ENCODE measurements at places on chromosomes 2 and 18.

DNA sequence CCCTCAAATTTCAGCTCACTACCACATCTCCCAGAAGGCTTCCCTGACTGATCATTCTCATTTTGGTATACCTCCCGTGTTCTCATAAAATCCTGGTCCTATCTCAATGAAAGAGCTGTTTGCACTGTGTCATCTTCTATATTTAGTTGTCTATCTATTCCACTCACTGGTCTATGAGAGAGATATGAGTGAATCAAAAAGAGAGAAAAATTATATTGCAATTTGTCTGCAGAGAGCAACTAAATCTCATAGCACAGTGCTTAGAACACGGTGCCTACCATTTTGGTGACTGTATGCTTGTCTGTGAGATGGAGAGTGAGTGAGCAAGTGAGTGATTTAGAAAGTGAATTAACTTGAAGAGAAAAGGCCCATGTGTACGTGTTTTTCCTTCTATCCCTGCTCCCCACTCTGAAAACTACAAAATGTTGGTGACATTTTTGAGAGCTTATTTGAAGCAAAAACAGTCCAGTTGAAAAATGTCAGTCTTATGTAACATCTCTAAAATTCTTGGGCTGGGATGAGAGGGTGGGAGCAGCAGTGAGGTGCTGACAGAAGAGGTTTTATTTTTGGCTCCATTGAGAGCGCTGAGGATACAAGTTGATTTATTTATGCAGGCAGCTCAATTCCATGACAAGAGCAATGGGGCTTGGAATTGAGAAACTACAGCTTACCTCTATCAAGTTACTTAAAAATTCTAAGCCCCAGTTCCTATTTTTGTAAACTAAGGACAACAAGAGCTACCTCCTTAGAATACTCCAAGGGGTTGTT lies 373.5 kb upstream of the CHST9 start:
- DNase-seq: no peak

DNA sequence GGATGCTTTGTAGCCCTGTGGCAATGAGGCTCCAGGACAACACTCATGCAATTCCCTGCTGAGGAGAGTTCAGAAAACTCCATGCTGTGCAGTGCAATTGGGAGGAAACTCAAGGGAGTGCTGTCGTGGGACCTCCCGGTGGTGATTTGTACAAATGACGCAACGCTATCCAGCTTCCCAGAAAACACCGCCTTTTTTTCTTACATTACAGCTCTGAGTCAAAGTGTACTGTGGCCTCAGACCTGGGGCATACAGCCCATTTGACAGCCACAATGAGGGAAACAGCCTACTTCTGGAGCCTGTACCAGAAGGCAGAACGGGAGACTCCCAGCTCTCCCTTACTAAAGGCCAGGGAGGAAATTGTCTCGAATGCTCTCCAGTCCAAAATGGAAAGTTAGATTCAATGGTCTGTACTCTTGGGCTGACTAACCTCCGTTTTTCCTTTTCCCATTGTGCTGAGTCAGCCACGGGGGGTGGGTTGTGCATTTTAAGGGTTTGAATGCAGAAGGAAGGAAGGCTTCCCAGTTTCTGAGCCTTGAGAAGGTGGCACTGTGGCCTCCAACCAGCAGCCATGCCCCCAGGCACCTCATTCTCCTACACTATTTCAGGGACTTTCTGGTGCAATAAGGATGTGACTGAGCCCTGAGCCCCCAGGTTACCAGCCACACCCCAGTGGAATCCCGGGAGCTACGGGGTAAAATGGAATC lies 16.4 kb upstream of the CYP1B1 start:
- DNase-seq: no peak

- no peak for DNase-seq
Observed at GRCh38 chr18:10121786-10122515, 208.1 kb downstream of the VAPA start.

DNA sequence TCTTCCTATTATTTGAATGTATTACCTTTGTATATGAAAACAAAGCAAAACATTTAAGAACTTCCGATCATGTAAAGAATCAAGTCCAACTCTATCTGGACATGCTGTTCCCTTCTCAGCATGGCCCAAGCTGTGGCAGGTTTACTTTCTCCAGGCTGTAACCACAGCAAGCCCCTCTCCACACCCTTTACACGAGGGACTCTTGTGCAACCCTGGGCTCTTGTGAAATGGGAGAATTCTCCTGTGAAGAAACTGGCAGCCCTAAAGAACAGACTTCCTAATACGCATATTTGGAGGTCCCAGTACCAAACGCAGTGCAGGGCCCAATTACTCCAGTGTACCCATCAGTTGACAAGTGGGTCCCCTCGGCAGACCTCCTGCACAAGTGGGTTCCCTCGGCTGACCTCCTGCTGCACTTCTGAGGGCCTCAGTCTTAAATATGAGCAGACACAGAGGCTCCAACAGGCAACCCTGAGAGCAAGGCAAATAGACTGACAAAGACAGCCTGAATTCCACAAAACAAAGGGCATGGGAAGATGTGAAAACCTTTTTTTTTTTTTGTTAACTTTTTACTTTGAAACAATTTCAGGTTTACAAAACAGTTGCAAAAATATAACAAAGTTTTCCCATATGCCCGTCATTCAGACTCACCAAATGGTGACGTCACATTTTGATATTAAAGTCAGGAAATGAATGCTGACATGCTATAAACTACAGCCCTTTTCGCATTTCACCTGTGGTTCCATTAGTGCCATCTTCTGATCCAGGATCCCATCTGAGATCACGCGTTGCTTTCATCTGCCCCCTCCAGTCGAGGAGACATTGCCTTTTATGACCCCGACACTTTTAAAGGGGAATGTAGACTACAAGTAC lies 78.2 kb downstream of the FBXO15 start:
- DNase-seq: no peak

DNA sequence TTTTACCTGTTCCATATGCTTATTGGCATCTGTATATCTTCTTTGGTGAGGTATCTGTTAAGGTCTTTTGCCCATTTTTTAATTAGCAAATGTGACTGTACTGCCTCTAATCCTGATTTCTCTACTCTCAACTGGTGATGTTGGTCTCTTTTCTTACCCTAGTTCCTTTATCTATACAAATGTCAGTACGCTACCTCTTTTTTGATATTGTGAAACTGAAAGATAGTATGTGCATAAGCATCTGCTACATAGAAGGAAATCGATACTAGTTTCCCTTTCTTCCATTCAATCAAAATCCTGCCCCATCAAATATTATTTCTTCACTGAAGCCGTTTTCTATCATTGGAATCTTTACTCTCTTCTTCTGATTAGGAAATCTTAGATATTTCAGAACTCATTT lies 194.9 kb upstream of the SPOPL start:
- DNase-seq: no peak

- DNase-seq: no peak
Observed at GRCh38 chr2:237759176-237759575, 39.4 kb upstream of the RBM44 start.

DNA sequence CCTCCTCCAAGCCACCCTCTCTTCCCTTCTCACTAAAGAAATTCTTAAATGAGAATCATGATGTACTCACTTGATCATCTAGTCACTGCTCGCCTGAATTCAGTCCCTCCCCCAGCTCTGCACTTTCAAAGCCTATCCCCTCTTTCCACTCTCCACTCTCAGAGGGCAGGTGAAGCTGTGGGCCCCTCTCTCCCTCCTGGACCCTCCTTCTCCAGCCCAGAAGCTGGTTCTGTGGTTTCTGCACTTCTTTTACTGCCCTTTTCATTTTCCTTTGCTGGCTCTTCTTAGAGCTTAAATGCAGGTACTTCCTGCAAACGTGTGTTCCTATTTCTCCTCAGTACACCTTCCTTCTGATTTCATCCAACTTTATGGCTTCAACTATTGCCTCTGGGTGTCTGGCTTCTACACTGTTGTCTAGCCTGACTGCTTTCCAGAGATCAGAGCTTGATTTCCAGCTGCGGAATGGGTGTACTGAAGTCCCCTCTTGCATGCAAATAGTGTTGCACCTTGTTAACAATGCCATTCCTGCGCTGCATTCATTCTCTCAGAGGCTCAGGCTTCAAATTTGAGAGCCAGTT lies 15.3 kb upstream of the TXNDC2 start:
- DNase-seq: no peak

DNA sequence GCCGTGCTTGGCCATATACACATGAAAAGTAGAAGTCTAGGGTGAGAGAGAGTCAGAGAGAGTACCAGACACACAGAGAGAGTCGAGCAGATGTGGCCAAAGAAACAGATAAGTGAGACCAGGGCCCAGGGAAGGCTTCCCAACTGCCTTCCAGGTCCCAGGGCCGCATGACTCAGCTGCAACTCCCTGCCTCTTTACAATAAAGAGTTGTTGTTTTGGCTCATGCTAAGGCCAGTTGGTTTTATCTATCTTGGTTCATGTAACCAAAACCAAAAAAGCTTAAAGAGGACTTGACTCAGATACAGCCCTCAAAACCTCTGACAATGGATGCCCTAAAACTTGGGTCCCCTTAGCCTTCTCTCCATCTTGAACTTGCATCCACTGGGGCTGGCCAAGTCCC lies 36.9 kb downstream of the REEP1 start:
- DNase-seq: no peak

DNA sequence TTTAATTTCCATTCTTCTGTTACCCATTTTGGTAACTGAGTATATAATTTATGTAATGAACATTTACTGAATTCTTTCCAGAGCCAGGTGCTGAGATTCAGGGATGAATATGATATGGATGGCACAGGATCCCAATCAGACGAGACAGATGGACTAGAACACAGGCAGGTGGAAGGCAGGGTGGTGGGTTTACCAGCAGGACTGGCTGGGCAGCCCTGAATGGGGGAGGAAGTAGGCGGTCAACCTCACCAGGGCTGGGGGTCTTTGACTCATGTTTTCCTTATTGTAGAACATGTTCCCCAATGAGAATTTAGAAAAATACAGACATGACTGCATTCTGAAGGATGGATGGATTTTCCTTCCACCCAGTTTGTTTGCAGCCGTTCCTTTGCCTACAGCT lies 80.3 kb downstream of the CIB4 start:
- no peak for DNase-seq

- no peak for DNase-seq
Observed at GRCh38 chr18:51211552-51211951, 14.1 kb upstream of the MEX3C start.

GRCh38 chr2:51153236-51153635 lies 121.3 kb upstream of the NRXN1 start:
- no peak for DNase-seq
